ENCODE measurements at places on chromosomes 3 and 15.

DNA sequence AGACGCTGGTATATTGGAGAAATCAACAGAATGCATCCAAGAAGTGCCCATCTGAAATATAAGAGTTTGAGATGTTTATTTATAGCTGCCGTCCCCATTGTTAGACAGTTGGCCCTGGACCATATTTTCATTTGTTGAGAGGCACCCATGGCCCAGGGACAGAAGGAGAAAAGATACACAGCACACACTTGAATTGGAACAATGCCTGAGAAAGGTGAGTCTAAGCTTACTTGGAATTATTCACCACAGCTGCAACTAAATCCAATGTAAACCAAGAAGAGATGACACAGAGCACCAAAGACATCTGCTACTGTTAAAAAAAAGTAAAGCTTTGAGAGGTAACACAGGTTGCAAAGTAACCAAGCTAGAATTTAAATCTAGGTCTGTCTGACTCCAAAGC, 525.5 kb upstream of the NAALADL2 start:
- DNase-seq, result no peak

DNA sequence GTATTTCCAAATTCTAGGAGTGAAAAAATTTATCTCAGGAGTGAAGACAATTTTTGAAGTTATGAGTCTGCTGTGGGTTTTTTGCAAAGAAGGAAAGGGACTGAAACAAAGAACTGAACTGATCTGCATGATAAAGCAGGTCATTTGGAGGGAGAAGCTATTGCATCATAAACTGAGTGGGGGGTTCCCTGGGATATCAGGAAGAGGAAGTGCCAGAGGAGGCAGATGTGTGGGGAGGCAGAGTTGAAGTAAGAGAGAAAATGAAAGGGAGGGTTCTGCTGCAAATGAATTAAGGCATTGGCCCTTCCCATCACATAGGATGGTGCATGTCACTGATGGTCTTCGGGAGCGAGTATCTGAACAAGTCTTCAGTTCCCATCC, 379.2 kb downstream of the VPS13C start:
- no peak for DNase-seq

DNA sequence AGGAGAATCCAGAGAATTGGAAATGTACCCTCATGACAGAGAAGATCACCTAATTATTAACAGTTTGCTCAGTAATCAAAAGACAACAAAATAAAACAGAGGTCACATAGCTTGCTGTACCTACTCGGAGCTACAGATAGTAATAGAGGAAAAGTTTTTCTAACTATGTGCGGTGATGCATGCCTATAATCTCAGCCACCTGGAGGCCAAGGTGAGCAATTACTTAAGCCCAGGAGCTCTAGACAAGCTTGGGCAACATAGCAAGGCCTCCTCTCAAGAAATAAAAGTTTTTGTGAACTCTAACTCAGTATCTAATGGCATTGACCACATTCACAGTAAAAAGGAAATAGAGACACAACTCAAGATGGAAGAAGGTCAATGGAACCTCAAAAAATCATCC, 243.6 kb downstream of the ATP8B4 start:
- DNase-seq, result no peak

DNA sequence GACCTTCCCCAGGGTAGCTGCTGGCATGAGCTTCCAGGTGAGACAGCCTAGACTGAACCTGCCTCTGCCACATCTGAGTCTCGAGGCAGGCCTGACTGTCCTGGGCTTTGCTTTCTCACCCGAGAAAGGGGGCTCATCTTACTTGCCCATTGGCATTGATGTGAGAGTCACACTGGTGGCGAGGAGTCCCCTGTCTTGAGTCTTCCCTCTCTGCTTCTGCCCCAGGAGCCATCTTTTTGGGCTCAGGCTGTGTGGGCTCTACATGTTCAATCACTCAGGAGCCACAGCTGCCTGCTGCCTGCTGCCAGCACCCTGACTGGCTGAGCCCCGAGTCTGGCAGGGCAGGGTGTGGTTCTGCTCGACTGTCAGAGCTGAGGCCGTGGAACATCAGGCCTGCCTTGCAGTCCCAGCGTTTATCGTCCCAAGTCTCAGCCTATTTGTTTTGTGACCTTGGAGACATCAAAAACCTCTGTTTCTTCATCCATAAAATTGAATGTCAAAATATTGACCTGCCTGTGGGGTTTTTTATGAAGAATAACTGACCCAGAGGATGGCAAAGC, 132.5 kb downstream of the DNAJB8 start:
- no peak for DNase-seq

DNA sequence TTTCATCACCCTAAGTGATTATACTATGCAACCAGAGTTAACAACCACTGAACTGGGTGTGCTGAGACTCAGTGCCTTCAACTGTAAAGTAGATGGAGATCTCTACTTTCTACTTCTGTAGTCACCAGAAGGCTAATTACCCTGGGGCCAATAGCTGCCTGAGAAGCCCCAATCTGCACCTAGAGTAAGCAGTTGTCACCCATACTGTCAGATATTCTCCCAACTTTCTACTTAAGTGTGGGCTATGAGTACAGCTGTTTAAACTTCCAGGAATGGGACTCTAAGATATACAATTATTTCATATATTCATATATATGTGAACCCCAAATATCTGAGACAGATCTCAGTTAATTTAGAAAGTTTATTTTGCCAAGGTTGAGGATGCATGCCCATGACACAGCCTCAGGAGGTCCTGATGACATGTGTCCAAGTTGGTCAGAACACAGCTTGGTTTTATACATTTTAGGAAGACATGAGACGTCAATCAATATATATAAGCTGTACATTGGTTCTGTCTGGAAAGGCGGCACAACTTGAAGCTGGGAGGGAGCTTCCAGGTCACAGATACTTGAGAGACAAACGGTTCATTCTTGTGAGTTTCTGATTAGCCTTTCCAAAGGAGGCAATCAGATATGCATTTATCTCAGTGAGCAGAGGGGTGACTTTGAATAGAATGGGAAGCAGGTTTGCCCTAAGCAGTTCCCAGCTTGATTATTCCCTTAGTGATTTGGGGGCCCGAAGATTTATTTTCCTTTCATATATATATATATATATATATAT, 41.9 kb downstream of the CCNL1 start:
- DNase-seq, result no peak

GRCh38 chr15:94253742-94254141, 22.4 kb downstream of the MCTP2 start:
- no peak for DNase-seq

- DNase-seq, result no peak
Observed at GRCh38 chr3:169764312-169764881, 463 bp downstream of the TERC start.

- no peak for DNase-seq
Observed at GRCh38 chr3:46859001-46859710, 4.1 kb downstream of the MYL3 start.

DNA sequence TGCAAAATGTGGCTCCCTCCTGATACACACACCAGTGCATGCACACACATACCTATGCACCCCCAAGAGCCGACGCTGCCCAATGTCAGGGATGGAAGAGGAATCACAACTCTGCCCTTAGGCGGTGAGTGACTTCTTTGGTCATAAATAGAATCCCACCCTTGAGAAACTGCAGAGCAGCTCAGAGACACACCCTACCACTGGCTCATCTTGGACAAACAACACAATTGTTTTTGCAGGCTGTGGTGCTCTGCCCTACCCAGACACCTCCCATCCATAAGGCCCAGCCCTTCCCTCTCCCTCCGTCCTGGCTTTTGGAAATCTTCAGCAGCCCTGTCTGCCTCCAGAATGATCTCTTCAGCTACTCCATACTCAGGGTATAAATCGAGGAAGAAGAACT, 73.8 kb upstream of the HRH1 start:
- DNase-seq, result no peak

DNA sequence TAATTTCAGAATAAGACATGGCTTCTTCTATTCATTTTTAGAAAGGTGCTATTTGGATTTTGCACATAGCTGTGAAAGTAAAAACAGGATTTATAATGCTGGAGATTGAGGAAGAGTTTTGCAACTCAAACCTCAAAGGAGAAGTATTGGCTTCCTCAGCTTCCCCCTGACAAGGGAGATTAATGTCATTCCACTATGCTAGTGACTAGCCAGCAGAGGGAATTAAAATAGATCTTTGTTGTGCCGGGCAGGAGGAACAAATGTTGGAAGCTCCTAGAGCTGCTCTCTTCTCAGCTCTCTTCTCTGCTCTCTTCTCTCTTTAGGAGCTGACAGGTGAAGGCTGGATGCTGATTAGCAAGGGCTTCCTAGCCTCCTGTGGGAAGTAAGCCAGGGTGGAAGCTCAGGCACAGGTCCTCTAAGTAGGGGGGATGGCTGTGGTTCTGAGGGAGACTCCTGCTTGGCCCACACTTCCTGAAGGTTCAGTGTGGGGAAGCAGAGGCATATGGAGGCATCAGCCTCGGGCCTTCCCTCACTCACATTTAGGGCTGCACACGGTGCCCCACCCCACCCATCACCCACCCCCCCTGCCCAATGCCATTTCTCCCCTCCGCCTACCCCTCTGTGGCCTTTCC, 29.6 kb downstream of the CX3CR1 start:
- DNase-seq, result no peak

- DNase-seq, result no peak
Observed at GRCh38 chr3:38109580-38110313, 27.2 kb downstream of the ACAA1 start.

GRCh38 chr15:57189466-57189865, 186.8 kb upstream of the CGNL1 start:
- no peak for DNase-seq

- DNase-seq, result no peak
Observed at GRCh38 chr3:185651971-185652370, 65.9 kb downstream of the SENP2 start.

DNA sequence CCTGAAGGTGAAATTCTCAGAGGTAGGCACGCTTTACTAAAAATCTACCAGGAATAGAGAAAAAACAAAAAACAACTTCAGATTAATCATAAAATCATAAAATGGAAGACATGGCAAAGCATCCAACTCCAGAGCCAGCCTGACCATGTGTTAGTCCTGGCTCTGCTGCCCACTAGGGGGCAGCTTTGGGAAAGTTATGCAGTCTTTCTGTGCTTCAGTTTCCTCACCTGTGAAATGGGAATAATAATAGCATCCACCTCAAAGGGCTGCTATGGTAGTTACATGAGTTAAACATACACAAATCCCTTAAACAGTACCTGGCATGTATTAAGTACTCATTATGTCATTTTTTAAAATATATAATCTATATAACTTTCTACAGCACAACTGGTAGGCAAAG, 52.3 kb downstream of the WNT5A start:
- DNase-seq, result no peak

GRCh38 chr15:85534031-85534430, 153.6 kb downstream of the AKAP13 start:
- no peak for DNase-seq

DNA sequence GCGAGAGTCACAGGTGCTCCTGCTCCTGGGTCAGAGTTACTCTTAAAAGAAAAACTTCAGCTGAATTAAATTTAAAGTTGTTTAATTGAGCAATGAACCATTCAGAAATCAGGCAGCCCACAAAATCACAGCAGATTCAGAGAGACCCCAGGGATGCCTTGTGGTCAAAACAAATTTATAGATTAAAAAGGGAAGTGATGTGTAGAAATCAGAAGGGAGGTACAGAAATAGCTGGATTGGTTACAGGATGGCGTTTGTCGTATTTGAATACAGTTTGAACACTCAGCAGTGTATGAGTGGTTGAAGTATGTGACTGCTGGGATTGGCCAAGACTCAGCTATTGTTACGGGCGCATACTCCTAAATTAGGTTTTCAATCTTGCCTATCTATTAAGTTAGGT, 58.6 kb downstream of the UACA start:
- no peak for DNase-seq

DNA sequence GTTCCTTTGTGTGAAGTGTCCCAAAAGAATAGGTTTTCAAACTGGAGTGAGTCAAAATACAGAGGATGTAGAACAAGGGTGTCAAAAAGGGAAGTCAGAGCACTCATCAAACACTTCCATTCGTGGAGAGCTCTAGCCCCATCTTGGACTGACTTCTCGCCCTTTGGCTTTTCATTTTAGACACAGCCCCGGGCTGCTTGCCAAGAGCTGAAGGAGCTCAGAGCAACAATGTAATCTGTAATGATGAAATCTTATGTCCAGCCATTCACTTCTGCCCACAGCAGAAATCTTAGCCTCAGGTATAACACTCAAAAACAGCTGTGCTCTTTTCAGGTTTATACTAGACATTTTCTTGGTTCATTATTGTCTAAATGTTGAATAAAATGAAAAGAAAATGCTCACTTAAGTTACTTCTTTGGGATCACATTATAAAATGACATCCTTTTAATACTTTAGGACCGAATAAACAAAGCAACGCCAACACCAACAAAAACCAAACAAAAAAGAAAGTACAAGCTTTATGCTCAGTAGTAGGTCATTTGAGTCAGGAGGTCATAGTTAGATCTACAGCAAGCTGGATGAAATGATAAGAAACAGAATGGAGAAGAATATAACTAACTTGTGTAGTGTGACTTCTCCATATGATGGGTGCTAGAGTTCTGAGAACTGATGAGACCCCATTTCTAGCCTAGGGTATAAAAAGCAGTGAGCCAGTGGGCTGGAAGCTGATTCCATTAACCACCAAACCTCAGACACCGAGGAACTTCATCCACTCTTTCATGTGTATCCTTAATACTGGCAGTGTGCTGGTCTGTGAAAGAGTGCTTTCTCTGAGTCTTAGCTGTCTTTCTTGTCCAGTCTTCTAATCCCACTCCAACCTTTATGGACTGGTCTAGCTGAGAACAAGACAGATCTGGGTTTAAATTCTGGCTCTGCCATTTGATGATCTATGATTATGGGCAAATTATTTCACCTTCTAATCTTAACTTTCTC, 131.8 kb upstream of the SLC7A14 start:
- no peak for DNase-seq

DNA sequence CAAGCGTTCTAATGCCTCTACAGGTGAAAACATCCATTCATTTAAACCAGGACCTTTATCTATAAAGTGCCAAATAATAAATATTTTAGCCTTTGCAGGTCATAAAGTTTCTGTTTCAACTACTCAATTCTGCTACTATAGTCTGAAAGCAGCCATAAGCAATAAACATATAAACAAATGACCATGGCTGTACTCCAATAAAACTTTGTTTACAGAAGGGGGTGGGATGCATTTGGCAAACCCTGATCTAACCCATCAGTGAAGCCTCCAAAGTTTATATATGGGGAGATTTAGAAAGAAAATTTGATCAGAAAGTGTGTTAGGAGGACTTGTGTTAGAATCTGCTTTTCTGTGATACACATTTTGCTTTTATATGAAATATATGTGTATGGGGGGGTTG, 161.3 kb downstream of the ZBTB20 start:
- DNase-seq, result no peak

GRCh38 chr3:143090976-143091837, 28.4 kb upstream of the CHST2 start:
- DNase-seq, result no peak

GRCh38 chr15:57259568-57260040, 116.7 kb upstream of the CGNL1 start:
- DNase-seq, result peak; percentile 88

Measured in NCI-H748 treated with DMSO at 0.1 percent for 48 hours (cell line).